CD4-positive, alpha-beta T cell treated with Interleukin-1 beta for 1 hour (primary cell): ENCODE measurements at places on chromosomes 12 and 14.

GRCh38 chr12:8517971-8518370 lies 4.7 kb downstream of the CLEC4D start:
- DNase-seq = no peak

GRCh38 chr12:59936534-59936933 lies 340.7 kb downstream of the SLC16A7 start:
- no peak for DNase-seq

DNA sequence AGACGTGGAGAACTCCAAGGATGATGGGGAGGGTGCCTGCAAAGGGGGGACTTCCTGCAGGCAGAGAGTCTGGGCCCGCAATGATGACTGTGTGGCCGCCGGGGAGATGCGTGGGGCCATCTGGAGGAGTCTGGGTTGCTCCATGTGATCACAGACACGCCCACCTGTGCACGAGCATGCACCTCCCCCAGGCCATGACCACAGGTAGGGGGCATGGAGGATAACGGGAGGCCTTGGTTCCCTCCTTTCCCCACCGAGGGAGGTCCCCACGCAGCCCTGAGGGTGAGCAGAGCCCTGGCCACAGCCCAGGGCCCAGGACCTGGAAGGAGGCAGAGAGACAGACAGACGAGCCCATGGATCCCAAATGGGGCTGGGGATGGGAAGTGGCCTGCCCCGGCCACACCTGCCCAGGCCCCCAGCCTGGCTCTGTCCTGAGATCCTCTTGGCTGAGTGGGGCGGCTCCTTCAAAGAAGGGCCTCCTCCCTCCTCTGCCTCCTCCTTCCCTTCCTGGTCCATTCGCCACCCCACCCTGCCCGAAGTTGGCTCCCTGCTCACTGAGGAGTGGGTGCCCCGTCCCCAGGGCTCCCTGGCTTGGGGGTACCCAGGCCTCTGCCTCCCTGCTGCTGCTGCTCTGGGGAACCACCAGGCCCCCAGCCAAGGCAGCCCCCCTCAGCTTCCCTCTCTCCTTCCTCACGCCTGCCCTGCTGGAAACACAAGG lies 138.2 kb downstream of the CALM1 start:
- no peak for DNase-seq

DNA sequence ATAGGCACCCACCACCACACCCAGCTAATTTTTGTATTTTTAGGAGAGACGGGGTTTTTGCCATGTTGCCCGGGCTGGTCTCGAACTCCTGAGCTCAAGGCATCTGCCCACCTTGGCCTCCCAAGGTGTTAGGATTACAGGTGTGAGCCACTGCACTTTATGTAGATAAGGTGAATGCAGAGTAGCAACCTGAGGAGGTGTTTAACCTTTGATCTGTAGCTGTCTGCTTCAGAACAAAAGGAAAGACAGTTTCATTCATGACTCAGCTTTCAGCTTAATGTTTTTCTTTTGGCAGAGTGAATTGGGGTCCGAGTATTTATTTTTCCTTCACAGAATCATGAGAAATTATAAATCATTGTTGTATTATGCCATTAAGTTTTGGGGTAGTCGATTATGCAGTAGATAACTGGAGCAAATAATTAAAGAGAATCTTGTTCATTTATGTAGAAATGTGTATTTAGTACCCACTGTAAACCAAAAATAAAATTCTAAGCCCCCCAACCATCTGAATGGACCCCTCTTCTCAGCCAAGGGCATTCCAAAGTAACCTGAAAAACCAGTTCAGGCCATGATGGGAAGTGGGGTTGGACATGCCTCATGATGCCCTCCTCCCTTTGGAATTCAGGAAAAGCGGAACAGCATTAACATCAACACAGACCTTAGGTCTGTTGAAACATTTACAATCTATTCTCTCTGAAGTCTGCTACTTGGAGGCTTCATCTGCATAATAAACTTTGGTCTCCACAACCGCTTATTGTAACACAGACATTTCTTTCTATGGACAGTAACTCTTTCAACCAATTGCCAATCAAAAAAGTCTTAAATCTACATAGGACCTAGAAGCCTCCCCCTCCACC lies 10.7 kb upstream of the STX2 start:
- DNase-seq = no peak

GRCh38 chr14:91186515-91187066 lies 57.9 kb downstream of the GPR68 start:
- no peak for DNase-seq

- no peak for DNase-seq
Observed at GRCh38 chr14:94400422-94400841, 12.0 kb upstream of the SERPINA1 start.

- no peak for DNase-seq
Observed at GRCh38 chr14:52551696-52552062, 626 bp downstream of the TXNDC16 start.

- DNase-seq = no peak
Observed at GRCh38 chr14:50452979-50453705, 56.5 kb upstream of the CDKL1 start.

DNA sequence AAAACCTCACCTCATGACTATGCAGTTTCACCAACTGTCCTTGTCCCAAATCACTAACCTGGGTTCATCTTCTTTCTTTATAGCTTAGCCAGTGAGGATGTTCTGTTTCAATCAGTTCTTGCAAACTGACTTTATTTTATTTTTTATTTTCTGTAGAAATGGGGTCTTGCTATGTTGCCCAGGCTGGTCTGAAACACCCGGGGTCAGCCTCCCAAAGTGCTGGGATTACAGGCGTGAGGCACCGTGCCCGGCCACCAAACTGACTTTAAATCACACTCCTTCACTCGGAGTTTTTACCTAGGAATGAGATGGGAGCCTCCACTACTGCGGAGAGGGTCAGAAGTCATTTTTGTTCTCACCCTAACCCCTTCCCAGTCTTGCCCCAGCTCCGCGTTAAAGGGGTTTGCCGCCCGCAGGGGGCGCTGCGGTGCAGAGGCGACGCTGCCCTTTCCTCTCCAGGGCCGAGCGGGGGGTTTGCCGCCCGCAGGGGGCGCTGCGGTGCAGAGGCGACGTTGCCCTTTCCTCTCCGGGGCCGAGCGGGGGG lies 7.0 kb upstream of the B4GALNT3 start:
- peak; percentile 62 for DNase-seq

GRCh38 chr14:91369628-91370445 lies 47.8 kb downstream of the CCDC88C start:
- DNase-seq = peak; percentile 61

- DNase-seq = no peak
Observed at GRCh38 chr14:101719708-101720107, 41.8 kb upstream of the PPP2R5C start.

DNA sequence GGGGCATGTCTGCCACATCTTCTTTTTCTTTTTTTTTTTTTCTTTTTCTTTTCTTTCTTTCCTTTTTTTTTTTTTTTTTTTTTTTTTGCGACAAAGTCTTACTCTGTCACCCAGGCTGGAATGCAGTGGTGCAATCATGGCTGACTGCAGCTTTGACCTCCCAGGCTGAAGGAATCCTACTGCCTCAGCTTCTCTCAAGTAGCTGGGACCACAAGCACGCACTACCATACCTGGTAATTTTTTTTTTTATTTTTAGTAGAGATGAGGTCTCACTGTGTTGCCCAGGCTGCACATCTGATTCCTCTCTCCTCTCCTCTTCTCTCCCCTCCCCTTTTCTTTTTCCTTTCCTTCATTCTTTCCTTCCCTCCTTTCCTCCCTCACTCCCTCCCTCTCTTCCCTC lies 18.5 kb downstream of the SLC15A5 start:
- no peak for DNase-seq

DNA sequence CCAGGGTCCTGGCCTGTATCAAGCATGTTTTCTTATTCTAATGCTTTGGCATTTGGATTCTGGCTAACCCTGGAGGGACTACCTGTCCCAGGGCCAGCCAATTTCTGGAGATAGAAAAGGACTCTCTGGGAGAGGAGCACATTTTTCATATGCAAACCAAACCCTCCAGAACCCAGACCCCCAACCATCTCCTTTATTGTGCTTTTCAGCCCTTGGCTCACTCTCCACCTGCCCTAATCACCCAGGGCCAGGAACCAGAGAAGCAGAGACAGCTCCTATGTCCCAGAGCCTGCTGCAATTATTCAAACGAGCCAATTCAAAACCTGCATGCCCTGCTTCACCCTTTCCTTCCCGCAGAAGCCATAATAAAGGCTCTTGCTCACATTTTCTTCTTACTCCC lies 23.8 kb downstream of the HSPB8 start:
- no peak for DNase-seq

DNA sequence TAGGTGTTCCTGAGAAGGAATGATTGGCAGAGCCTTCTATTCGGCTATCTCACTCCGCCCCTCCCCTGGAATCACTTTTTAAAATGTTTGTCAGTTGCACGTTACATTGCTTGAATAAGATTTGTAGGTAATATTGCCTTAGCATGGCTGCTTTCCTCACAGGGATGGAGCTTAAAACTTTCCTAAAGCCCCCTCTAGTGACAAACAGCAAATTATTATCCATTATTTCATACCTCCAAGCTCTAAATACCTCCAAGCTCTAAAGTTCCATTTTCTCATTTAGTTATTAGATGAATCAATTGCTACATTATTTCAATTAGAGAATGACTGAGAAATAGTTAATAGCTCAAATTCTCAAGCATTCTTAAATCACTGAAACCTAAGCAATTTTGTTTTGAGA lies 5.1 kb upstream of the SPATA7 start:
- DNase-seq = no peak

- peak; percentile 35 for DNase-seq
Observed at GRCh38 chr14:67583711-67584644, 16.1 kb downstream of the PIGH start.

DNA sequence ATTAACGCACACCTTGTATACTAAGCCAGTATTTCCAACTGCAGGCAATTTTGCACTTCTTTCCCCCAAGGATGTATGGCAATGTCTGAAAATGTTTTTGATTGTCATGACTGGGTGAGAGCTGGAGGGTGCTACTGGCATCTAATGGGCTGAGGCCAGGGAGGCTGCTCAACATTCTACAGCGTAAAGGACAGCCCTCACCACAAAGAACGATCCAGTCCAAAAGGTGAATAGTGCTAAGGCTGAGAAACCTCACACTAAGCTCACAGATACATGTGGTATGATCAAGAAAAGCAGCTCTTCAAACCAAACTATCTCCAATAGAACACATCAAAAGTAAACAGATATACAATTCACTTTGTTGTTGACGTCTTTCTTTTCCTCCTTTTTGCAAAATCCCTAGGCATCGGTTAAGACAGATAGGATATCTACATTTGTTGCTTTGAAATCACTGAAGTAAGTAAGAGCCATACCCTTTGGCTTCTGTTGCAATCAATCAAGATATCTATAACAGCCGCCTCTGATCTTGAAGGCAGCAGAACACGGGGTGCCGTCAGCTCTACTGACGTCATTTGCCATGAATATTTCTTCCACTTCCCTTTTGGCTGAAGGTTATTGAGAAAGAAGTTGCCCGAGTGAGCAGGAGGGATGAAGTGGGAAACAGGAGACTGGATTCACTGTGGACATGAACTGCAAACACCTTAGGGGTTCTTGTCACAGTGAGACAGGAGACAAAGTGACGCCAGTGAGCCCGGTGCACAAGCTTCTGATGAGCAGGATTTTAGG lies 218.3 kb downstream of the FOXN3 start:
- no peak for DNase-seq

GRCh38 chr12:54058128-54058768 lies 4.6 kb downstream of the HOXC4 start:
- no peak for DNase-seq

DNA sequence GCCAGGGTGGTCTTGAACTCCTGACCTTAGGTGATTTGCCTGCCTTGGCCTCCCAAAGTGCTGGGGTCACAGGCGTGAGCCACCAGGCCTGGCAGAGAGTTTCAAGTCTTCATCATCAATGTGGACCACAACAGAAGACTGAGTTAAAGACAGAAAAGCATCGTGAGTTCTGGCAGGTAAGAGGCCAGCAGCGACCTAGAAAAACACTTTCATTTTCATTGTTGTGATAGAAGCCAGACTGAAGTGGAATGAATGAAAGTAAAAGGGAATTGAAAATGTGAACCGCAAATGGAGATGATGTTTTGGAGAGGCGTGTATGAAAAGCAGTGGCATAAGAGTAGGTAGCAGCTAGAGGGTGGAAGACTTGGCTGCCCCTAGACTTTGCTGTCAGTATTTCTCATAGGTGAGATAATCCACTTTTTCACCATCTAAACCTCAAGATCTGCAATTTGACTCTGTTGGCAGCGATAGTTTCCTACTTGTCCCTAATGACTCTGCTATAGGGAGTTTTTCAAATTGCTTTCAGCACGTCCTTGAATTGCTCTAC lies 47.1 kb upstream of the PLEKHA5 start:
- no peak for DNase-seq

GRCh38 chr12:3727877-3728632 lies 24.9 kb downstream of the CRACR2A start:
- DNase-seq = peak; percentile 50

- DNase-seq = no peak
Observed at GRCh38 chr14:93005838-93006237, 82.9 kb downstream of the CHGA start.

DNA sequence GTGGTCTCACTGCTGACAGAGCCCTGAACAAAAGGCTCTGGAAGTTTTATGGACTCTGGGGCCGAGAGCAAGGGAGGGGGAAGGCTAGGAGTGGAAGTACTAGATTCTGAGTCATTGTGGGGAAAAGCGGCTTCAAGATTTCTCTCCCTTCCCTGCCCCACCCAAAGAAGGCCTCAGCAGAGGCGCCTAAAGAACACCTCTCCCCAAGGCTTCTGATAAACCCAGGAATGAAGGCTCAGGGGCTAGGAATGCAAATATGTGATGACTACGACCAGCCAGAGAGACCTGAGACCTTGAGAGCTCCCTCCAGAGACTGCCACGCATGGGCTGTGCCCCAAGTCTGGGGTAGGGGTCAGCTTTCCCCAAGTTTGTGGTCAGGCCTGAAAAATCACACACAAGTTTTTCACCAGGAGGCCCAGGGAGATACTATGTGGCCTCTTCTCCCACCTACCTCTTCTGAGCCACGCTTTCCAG lies 130.7 kb upstream of the HIF1A start:
- no peak for DNase-seq

DNA sequence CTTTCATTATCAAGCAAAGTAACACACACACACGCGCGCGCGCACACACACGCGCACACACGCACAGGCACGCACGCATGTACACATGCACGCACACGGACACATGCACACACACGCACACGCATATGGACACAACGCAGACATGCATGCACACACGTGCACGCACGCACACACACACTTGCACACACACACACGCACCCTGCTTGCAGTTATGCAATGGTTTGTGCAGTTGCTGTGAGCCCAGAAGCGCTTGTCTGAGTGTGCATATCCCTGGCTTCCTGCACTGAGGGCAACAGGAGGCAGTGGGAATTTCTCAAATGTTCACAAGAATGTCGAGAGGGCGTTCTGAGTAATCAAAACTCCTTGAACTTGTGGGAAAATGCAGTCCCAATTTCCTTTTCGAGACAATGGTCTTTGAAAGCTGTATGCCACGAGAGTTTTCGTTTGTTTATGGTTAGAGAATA lies 41.6 kb downstream of the NFKBIA start:
- DNase-seq = no peak
